Stimulated activated CD8-positive, alpha-beta memory T cell treated with anti-CD3 and anti-CD28 coated beads, Interleukin-4, amount 100 ng/mL, for 4 hours (primary cell): ENCODE measurements at places on chromosomes 5 and 9.

GRCh38 chr5:79890930-79891249, 100.2 kb downstream of the MTX3 start:
- no peak for DNase-seq

- no peak for DNase-seq
Observed at GRCh38 chr9:93871286-93871685, 83.9 kb downstream of the BARX1 start.

DNA sequence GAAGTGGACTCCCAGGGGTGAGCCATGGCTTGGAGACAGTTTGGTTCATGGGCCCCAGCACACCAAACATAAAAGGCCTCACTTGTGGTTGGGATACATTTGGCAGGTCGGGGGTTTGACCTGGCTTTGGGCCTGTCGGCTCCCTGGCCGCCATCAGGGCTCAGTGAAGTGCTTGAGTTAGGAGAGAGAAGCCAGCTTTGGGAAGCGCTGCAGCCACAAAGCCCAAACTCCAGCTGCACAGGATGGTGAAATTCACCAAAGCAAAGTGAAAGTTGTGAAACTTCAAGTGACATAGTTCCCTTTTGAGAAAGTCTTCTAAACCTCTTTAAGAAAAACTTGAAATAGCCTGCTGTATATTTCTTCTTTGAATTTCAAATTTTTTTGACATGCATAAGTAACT, 27.5 kb downstream of the SLC46A2 start:
- no peak for DNase-seq

DNA sequence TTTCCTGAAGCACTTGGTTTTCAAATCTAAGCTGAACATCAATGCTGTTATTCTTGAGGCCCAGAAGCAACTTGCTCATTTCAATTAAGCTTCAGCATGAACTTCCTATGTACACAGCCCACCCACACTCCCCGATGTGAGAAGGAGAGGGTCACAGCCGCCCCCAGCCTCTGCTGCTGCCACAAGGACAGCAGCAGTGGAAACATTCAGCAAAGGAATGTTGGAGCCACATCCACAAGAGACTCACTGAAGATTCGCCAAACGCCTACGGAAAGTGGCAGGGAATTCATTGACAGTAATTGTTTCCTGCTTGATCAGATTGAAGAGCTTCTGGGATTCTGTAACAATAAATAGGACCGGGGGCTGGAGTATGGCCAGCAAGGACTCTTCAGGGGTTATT, 2.9 kb downstream of the TGFBI start:
- no peak for DNase-seq

- DNase-seq, result no peak
Observed at GRCh38 chr9:107274096-107274495, 9.0 kb upstream of the RAD23B start.

- DNase-seq, result no peak
Observed at GRCh38 chr9:26975728-26976707, 19.8 kb downstream of the IFT74 start.

DNA sequence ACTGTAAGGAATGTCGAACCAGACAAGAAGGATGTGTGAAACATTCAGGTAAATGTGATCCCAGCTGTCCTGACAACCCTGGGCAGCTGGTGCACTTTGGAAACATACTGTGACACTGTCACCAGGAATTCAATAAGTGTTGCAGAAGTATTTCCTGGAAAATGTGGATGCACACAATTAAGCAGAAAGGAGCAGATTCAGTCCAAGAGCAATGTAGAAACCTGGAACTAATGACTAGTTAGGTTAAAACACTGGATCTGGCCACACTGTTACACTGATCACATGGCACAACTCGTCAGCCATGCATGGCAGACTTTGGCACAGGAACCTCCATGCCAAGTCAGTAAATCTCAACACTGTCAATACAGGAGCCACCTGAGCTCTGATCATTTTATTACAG, 109.0 kb downstream of the FAM174A start:
- DNase-seq, result no peak

DNA sequence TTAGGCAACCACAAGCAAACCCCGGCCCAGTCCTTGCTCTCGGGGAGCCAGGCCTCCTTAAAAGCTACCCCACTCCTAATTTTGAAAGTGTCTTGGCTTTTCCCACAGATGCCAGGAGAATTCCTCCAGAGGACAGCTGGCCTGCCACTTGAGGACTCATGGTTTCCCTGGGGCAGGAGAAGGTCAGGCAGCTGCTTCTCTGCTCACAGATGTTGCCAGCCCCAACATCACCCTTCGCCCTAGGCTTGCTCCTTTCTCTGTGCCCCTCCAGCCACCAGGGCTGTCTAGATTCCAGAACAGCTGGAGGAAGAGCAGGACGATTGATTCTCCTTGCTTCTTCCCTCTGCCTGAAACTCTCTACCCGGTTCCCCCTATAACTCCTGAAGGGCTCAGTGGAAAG, 8.5 kb downstream of the GGTA1 start:
- DNase-seq, result no peak

- DNase-seq, result no peak
Observed at GRCh38 chr5:66307647-66308241, 163.6 kb downstream of the SREK1 start.

DNA sequence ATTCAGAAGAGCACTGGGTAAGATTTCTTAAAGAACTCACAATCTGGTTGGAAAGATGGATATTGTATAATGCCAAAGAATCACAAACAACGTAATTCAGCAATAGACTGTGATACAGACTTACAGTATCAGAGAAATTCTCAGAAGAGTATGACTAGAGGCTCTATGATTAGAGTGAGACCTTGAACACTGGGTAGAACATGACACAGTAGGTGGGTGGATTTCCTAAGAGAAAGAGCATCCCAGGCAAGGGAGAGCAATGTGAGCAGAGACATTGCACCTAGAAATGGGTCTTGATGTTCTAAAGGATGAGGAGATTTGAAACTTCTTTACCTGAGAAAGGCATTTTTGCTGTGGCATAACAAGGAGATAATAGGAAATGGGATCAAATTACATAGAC, 27.3 kb upstream of the CAST start:
- DNase-seq, result no peak
